Kasumi-1 (cell line): ENCODE measurements at places on chromosomes 6 and 20.

- DNase-seq: no peak
These were observed 101.8 kb downstream of the KLHL32 start for GRCh38 chr6:97026298-97026697.

- no peak for DNase-seq
These were observed at the start of gene LGSN for GRCh38 chr6:63319939-63320338. LGSN (minus strand) TSS chr6:63319983; CDS start chr6:63319943, 40 bp downstream.

DNA sequence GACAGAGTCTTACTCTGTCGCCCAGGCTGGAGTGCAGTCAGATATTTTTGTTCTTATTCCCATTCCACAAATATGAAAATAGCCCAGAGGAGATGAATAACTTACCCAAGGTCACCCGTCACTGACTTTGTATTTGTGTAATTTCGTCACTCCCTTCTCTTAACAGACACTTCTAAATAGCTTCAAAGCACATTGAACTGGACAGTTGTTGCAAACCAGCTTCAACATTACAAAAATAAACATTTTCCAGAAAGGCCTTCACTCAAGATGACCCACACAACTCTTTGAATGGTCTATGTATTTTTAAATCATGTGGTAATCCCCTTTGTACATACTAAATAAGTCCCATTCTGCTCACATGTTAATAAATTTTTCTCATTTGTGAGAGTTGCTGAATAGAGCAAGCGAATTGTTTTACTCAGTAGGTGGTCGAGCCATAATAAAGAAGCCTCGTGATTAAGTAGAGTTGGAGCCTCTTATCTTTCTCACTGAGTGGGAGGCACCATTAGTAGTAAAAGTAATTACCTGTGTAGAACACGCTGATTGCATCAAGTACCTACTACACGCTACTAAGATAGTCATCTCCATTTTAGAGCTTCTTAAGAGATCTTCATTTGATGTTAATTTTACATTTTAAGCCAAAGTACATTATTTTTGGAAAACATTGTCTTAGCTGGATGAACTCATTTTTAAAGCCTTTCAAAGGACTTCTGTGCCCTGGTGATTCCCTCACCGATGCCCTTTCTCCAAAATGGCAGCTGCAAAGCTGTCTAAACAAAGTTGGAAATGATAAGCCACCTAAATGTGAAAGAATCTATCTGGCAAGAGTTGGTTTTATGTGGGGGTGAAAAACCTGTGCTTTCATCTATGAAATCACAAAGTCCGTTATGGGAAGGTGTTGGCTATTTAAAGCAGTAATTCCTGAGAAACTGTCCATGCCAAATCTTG is 110.0 kb downstream of the TSHZ2 start:
- DNase-seq: no peak

- no peak for DNase-seq
These were observed 66.7 kb upstream of the TSHZ2 start for GRCh38 chr20:52905241-52905994.

DNA sequence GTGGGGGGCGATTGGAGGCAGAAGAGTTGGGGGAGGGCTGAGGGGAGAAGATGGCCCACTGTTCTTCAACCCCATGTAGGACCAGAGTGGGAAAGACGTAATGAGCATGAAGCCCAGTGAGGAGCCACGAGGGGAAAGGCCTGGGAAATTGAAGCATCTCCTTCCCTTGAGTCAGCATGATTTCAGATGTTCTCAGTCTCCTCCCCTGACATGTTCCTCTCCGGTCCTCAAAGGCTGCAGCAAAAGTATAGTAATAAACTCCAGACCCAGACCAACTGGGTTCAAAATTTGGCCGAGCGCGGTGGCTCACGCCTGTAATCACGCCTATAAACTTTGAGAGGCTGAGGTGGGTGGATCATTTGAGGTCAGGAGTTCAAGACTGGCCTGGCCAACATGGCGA is 1.9 kb upstream of the NFKBIE start:
- DNase-seq: no peak

DNA sequence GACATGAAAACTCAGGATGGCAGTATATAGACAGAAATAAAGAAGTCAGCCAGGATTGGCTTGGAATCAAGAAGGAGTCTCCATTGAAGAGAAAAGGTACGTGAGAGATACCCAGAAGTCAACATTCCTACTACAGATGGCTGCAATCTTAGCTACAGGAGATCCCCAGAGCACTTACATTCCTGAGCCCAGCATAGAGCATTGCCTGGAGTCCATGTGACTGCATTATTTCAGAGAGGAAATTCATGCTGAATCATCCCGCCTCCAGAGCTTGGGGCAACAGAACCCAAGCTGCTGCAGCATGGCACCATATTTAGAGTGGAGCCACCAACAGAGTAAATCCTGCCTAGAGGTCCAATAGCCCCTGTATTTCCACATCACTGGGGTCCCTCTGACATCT is 125.0 kb upstream of the GRIK2 start:
- no peak for DNase-seq

DNA sequence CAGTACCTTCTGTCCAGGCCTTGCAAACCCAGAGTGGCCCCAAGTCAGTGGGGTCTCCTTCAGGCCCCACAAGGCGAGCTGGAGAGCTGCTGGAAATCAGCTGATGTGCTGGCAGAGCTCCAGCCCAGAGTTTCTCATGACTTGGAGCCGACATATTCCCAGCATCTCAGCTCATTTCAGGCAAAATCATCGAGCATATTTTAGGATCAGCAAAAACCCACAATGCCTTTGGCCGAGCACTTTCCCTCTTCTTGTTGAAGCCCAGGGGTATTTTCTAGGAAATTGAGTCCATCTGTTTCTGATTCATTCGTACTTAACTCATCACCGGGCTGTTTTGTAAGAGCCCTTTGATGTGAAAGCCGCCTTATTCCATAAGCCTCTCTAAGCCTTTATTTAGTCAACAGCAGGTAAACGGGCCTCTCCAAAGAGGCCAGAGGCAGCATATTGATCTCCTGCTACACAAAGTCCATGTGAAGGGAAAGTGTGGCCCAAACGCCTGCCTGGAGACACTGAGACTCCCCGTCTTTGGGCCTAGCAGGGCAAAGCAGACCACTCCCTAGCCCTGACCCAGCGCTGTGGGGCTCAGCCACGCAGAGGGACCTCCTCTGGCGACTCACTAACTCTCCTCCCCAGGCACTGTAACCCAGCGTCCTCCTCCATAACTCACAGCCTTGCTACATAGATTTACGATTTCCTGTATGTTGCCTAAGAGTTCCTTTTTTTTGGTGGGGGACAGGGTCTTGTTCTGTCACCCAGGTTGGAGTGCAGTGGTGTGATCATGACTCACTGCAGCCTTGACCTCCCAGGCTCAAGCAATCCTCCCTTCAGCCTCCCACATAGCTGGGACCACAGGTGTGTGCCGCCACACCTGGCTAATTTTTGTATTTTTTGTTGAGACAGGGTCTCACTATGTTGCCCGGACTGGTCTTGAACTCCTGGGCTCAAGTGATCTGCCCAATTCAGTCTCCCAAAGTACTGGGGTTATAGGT is 12.1 kb upstream of the C20orf203 start:
- DNase-seq: peak; percentile 84

DNA sequence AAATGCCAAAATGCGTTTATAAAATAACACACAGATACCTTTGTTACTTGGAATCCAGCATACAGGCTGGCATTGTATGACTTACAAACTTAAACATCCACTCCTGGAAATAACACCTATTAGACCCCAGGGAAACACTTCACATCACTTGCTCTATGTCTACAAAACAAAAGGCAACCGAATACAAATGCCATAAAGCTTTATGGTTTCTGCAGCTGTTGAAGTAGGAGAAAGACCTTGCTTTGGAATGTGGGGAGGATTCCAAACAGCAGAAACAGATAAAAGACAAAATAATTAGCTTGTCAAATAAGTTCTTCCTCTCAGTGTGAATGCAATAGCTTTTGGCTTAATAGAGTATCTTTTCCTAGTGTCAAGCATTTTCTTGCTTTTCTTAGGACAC is 9.8 kb upstream of the AMD1 start:
- no peak for DNase-seq

DNA sequence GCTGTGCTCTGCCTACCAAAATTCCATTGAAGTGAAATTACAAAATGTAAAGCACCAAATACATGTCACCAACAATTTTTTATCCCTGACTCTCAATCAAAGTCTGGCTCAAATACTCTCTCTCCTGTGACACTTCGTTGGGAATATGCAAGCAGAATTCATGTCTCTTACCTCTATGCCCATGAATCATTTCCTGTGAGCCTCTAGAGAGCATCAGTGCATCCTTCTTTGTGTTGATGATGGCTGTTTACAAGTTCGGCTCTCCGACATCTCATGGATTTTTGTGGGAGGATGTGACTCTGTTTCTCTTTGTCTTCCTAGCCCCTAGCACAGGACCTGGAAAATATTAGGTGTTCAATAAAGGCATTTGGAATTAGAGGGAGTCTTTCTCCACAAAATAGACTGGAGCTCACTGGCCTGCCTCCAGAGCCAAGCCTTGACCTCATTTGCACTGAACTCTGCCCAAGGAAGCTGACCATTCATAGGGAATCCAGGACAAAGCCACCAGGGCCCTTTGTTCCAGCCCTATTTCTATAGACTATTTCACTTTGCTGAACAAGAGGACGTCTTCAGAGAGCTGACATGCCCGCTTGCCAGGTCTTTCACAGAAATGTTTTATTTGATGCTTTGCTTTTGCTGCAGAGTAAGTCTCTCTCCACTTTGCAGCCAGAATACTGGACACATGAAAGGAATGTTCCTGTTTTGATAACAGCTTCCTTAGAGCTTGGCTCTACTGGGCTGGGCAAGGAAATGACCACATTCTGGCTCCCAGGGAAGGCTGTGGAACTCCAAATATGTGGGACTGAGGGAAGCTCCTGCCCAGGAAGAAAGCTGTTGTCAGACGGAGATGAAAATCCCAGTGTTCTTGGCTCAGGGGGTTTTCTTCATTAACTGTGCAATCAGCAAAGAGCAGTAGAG is 194.5 kb upstream of the CDYL start:
- DNase-seq: no peak

DNA sequence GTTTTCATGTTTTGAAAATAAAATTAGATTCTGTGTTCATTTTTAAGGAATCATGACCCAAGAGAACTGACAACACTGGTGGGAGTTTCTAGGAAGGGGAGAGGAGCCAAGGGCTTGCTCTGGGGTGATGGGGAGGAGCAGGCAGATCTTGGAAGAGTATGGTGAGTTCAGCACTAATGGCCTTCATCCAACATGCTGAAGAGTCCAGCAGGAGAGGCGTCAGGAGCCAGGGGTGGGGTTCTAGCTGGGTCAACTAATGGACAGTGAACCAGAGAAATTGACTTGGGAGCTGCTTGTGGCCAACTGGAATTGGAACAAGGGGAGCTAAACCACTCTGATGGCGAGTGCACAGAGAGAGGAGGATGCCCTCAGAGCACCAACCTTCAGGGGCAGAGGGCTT is 107.1 kb downstream of the MRPL14 start:
- no peak for DNase-seq

- DNase-seq: no peak
These were observed 668.2 kb upstream of the GJE1 start for GRCh38 chr6:141464490-141464889.

- no peak for DNase-seq
These were observed 217.0 kb downstream of the ADGRG6 start for GRCh38 chr6:142518761-142519160.

DNA sequence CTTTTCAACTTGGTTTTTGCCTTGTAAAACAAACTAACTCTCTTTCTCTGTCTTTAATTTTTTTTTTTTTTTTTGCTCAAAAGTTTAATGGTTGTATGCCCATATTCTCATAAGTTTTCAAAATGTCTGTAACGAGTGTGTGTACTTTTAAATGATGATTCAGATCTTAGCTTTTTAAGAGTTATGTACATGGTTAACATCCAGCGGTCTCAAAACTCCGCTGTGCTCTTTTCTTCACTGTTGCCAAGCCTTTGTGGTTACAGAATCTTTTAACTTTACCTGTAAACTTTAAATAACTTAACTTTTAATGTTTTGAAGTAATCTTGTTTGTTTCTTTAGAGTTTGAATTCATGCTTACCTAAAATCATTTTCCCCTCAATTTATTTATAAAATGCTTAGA is 133.0 kb downstream of the SAMD5 start:
- no peak for DNase-seq
